ENCODE measurements at places on chromosomes 4 and X. TPM values are rescaled to one million over a fixed set of nuclear protein-coding genes. Genes with fewer than 3 reads are reported as not detected.

DNA sequence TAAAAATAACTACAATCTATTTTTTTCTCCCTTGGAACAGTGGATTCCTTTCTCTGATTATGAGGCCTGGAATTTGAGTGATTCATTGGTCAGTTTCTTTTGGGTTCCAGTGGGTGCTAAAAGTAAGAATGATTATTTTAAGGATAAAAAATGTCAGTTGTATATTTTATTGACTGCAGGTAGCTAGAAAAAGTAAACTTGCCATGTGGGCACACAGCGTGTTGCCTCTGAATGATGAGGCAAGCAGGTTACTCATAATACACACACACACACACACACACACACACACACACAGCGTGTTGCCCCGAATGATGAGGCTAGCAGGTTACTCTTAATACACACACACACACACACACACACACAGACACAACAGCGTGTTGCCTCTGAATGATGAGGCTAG is 13.8 kb downstream of the GALNT7 start:
- no peak for DNase-seq

DNA sequence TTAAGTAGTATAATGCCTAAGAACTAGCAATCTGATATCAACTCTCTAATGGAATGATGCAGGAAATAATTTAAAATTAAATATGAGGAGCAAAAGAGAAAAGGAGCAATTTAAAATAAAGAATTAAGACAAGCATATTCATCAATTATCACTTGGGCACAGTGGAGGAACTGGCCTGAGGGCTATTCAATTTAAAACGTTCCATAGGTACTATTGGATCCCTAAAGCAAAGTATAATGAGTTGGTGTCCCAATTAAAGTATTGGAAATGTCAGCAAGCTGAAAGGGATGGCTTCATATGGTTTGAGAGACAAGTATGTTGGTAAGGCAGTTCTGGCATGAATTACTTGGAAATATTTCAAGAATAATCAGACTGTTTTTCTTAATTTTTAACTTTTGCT is 2064.1 kb upstream of the TENM3 start:
- DNase-seq: no peak

The PABPC1L2A gene
- total RNA-seq: not detected

The COX7B2 gene
- total RNA-seq: not detected

- DNase-seq: no peak
Observed at GRCh38 chrX:66553973-66554372, 84.9 kb downstream of the EDA2R start.

The CCNA2 gene
- 0.45 TPM for total RNA-seq

DNA sequence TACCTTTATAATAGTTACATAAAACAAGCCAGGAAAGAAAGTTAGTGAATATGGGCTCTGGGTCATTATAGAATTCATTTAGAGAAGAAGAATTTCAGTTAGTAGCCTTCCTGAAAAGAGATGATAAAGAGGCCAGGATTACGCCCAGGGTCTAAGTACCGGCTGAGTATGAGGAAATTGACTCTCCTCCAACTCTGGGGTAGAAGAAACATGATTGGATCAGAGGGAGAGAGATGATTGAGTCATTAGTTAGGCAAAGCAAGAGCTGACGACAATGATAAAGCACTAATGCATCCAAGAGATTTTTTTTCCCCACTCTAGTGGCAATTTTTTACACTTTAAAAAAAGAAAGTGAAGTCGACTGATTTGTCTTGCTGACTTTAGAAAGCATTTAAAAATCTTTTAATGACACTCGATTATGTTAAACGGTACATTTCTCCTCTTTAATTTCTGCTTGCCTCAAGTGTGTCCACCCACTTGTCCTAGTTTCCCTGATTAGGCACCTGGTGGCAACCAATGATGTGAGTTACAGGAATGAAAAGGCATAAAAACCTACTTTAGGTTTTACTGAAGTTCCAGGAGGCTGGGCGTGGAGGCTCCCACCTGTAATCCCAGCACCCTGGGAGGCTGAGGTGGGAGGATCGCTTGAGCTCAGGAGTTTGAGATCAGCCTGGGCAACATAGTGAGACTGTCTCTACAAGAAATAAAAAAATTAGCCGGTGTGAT is 37.3 kb upstream of the IGFBP7 start:
- no peak for DNase-seq

GRCh38 chr4:26051240-26051639 is 137.2 kb downstream of the SMIM20 start:
- DNase-seq: no peak

The ALAS2 gene
- total RNA-seq: 1.9 TPM

The GAR1 gene
- 3.6 TPM for total RNA-seq

The DGKQ gene
- total RNA-seq: 7.0 TPM

DNA sequence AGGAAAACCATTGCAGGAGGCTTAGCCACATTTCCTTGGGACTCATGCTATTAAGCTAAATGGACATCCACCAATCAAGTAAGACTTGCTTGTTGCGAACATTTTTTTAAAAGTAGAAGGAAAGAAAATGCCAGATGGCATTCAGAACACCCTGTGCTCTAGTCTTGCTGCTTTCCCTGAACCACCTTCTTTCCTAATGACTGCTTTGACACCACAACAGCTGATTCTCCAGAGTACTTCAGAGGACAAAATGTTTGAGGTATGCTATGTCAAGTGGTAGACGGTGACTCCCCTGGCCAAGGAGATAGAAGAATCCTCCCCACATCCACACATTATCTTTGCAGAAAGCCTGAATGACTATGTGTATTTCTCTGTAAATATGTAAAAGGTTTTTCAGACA is 65.4 kb downstream of the ANK2 start:
- no peak for DNase-seq

GRCh38 chr4:113113151-113113550 is 63.7 kb downstream of the ANK2 start:
- no peak for DNase-seq

The PSAPL1 gene
- not detected for total RNA-seq

All from left lobe of liver (tissue), 2 donors.